NCI-H1105 (cell line): ENCODE measurements at places on chromosomes 5 and 9.

DNA sequence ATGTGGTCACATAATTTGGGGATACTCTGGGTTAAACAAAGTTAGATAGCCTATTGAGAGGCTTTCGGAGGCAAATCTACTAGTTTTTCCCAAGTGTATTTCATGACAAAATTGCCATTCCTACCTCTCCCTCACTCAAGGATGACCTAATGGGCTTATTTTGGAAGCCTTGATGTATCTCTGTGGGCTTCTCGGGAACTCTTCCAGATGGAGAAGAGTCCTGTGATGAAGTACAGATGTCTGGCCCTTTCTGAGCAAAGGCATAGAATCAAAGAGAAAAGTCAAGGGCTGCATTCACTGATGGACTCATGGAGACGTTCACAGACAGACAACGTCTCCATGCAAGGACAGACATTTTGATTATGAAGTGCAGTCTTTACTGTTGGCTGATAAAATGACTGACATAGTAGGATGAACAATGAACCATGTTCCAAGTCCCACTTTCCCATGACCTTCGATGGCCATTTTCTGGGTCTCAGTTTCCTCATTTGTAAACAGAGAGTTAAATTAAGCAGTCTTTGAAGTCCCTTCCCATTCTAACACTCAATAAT lies 347.2 kb upstream of the CD180 start:
- no peak for DNase-seq

DNA sequence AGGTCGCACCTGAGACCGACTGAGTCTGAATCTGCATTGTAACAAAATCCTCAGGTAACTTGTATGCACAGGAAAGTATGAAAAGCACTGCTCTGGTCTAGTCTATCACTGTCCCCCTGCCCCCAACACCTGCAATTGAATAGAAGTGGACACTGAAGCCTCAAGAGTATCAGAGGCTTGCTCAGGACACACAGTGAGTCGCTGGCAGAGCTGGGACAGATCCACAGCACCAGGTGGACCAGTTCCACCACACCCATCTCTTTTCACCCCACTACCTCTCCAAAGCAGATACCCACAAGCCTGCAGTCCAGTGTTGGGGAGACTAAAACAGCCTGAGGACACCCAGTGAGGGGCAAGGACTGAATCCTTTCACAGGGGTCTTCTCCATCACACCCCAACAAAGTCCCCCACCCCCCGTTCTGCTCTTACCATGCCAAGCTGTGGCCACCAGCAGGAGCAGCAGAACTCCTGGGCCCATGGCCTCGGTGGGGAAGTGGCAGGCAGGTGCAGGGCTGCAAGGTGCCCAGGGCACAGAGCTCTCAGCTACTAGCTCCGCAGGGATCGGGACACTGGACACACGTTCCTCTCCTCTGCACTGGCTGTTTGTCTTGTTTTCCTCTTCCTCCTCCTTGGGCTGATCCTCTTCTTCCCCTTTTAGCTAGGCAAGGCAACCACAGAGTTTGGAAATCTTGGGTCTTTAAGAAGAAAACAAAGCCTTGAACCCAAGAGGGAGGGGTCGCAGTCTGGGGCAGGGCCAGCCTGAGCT lies at the start of gene CSF1R:
Gene CSF1R (minus strand): TSS at position 605 of the 766 bp plus-strand sequence. CDS start 127 bp downstream, at position 478.
- DNase-seq: no peak

DNA sequence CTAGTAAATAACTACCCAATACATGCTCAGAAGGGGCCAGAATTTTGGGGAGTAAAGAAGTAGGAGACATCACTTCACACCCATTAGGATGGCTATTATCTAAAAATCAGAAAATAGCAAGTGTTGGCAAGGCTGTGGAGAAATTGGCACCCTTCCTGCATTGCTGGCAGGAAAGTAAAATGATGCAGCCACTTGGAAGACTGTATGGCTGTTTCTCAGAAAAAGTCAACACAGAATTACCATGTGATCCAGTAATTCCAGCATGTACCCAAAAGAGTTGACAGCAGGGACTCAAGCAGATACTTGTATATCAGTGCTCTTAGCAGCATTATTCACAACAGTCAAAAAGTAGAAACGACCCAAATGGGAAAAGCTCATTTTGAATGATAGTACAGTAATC lies 107.6 kb downstream of the APBA1 start:
- no peak for DNase-seq

GRCh38 chr9:89379508-89380115 lies 61.3 kb downstream of the SECISBP2 start:
- no peak for DNase-seq

GRCh38 chr5:149254506-149254905 lies 17.2 kb upstream of the AFAP1L1 start:
- DNase-seq: no peak

DNA sequence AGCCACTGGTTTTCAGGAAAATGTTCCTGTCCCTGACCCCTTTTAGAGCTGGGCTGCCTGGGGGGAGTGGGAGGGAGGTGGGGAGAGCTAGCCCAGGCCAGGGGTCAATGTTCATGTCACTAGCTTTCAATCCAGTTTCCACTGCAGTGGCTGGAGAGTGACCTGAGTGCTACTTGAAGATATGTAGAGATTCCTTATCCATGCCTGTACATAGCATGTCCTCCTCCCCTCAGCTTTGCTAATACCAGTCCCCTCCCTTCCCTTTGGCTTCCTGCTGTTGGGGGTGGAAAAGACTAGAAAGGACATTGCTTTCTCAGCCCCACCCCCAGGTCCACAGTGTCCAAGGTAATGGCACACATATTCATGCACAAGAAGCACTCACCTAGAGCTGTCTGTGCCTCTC lies 7.8 kb downstream of the DNAJB5 start:
- DNase-seq: no peak

GRCh38 chr9:116124472-116125040 lies 29.0 kb upstream of the PAPPA start:
- DNase-seq: no peak

DNA sequence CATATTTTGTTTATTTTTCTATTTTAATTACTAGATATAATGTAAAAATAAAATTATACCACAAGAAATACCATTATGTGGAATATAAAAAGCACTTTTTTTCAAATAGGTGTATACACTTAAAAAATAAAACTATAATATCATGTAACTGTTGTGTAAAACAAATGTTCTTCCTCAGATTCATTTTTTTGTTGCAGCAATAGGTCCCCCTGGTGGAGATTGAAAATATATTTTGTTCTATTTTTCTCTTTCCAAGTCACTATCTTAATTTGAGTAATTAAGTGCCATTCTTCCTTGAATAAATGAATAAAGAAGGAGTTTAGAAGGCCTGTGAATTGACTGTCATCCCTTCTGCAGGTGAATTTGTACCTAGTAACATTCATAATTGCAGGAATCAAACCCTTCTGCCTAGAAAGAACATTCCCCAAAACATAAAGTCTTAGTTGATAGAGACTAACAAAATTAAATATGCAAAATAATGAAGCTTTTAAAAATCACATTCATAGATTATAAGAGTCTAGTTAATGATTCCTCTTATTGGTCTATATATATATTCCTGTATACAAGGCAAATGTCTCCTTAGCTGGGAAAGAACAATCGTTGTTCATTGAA lies 23.4 kb downstream of the CETN3 start:
- no peak for DNase-seq

DNA sequence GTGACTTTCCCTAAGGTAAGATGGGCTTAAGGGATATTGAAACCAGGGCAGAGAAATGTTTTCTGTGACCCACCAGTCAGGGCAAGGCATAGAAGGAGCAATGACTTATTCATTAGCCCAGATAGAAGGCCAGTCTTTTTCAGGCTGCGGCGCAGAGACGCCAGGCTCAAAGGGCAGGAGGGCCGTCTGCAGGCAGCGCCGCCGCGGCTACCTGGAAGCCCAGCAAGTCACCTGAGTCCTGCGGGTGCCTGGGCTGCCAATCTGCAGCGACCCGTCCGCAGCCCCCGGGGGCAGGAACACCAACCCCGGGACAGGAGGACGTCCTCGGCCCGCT lies 322 bp upstream of the SH3GL2 start:
- DNase-seq: no peak

GRCh38 chr5:147098233-147098790 lies 136.5 kb upstream of the STK32A start:
- DNase-seq: peak; percentile 37

GRCh38 chr5:88792144-88792840 lies 90.7 kb downstream of the MEF2C start:
- no peak for DNase-seq

GRCh38 chr9:34089311-34089710 lies 37.2 kb downstream of the DCAF12 start:
- DNase-seq: no peak

DNA sequence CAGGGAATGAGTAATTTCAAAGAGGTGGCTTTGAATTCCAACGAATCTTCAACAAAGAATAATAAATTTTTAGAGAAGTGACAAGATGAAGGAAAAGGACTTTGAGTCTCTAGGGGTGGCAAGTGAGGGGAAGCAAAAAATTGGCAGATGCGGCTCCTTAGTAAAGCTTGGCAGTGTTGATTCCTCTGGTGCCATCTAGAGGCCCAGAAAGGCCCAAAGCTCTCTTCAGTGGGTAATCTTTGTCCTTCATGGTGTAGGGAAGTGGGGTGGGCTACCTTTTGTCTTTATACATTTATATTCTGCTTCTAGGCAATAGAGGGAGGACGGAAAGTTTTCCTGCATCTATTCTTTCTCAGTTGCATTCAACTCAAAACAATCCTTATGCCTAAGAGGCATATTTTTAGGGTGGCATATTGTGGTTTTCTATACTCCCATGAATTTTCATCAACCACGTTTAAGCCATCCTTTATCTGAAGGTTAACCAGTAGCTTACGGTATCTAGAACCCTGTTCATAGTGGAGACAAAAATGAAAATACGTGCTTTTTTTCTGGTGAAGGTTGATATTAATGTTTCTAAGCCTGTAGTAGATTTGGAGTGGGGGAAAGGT lies 17.5 kb upstream of the ROPN1L start:
- DNase-seq: no peak

GRCh38 chr5:163503106-163504078 lies 2.0 kb upstream of the MAT2B start:
- DNase-seq: no peak

DNA sequence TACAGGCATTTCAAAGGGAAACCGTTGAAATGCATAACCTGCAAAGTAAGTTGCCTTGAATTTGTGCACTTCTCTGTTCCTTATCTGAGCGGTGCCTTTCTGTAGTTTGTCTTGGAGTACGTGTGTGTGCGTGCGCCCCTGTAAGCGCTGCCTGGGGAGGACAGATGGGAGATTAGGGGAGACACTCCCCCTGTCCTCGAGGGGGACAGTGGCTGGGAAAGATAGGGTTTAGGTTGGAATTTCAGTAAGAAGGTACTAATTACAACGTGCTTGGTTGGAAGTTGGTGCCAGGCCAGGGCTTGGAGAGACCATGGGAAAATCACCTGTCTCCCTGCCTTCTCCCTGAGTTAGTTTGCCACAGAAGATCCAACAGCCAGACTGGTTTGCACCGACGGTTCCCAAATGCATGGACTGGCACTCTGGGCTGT lies 73.2 kb downstream of the PIK3R1 start:
- DNase-seq: no peak

GRCh38 chr5:90642706-90643229 lies 84.2 kb downstream of the ADGRV1 start:
- no peak for DNase-seq

- no peak for DNase-seq
These were observed 2.1 kb downstream of the HNRNPAB start for GRCh38 chr5:178206166-178207101.

GRCh38 chr5:130213607-130214006 lies 309.3 kb downstream of the CHSY3 start:
- DNase-seq: no peak

GRCh38 chr9:18459962-18460584 lies 13.9 kb upstream of the ADAMTSL1 start:
- no peak for DNase-seq

GRCh38 chr5:154734370-154735248 lies 20.6 kb upstream of the LARP1 start:
- no peak for DNase-seq

DNA sequence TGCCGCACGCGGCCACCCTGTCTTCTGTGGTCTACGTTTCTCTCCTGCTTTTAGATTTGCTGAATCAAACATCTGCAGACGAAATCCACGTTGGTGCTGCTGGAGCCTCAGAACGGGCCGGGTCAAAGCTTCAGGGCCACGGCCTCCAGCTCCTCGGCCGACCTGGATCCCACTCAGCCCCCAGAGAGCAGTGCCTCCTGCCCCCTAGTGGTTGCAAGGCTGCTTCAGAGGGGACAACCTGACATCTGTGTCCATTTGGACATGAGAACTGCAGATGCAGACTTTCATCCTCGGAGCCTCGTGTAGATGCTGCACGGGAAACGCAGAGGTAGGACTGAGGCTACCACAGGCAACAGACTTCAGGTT lies 23.0 kb upstream of the SLC6A3 start:
- no peak for DNase-seq

- DNase-seq: no peak
These were observed 107.4 kb downstream of the GLIS3 start for GRCh38 chr9:4192450-4192849.

DNA sequence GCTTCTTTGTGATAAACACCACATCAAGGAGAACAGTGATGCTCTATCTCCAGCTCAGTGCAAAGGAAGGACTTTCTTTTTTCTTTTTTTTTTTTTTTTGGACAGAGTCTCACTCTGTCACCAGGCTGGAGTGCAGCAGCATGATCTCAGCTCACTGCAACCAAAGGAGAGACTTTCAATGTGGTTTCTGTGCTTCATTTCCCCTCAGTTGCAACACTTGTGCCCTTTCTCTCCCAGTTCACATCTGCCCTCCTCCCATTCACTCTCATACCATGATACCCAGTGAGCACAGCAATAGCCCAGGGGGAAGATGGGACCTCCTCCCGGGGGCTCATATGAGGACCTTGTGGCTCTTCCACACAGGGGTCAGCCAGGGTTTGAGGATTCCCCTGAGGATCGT lies 110.0 kb downstream of the MTRR start:
- no peak for DNase-seq

DNA sequence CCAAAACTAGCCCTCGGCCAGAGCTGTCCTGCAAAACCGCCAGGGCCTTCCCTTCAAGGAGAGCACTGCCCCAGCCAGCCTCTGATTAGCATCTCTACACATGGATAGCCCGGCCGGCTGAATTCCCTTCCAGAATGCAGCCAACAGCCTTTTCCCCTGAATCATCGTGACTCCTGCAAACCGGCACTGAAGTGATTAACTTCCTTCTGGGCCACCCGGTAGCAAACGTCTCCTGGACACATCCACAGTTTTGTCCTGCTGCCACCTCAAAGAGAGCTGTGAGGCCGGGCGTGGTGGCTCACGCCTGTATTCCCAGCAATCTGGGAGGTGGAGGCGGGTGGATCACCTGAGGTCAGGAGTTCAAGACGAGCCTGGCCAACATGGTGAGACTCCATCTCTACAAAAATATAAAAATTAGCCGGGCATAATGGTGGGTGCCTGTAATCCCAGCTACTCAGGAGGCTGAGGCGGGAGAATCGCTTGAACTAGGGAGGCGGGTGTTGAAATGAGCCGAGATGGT lies 21.1 kb upstream of the EEIG1 start:
- no peak for DNase-seq
